CD4-positive, alpha-beta memory T cell (primary cell): ENCODE measurements at places on chromosomes 6 and 20.

GRCh38 chr6:21885532-21886114, 292.1 kb downstream of the SOX4 start:
- DNase-seq, result no peak

GRCh38 chr20:50360218-50360672, 149.9 kb upstream of the PTPN1 start:
- DNase-seq, result no peak

DNA sequence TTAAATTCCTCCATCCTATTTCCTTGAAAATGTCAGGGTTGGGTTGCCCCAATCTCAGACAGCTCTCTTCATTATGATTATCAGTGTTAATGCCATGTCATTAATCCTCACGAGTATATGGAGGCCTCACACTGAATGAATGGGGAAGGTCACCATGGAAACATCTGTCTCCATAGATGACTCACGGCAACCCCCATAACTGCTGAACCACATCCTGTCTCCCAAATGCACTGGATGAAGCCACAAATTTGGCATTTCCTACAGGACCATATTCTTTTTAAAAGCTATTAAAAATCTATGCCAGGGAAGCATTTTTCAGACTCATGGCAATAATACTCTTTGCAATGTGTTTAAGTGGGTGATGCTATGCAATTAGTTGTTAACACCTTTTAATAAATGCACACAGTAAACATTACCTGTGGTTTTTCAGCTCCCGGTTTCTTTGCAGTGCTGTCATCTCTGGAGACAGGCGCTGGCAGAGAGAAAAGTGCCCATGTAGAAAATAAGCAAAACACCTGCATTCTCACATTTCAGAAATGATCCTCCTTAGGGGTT, 80.1 kb upstream of the PTPRK start:
- no peak for DNase-seq

- DNase-seq, result no peak
These were observed 59.4 kb downstream of the GNAS-AS1 start for GRCh38 chr20:58791286-58791685.

DNA sequence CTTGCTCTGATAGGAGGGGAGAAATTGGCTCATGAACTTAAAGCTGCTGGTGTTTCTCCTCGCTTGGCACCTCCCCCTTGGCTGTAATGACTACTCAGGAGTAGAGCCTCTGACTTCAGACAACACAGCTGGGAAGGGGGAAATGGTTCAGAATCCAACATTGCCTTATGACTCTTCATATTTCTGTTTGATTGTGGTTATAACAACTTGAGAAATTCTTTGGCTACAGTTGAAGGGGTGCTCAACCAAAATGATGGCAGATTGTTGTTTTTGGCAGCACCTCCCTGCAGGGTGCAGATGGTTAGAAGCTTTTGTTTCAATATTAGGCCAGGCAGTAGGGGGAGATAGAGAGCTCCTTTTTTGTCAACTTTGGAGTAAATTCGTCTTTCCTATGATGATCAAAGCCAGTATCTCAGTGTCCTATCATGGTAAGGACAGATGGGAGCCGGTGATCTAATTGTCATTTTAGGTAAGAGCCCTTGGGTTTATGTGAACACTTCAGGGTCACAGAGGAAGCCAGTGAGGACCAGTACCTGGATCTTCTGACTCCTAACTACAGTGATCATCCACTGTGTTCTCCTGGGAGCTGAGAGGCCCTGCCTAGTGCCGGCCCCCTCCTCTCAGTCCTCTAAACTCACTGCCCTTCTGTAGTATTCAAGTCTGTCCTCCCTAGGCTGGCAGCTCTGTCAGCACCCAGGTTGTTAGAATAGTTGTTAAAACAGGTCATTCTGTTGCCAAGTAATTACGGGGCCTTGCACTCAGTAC, 39.9 kb downstream of the RPRD1B start:
- DNase-seq, result peak; percentile 18

- DNase-seq, result no peak
These were observed 246.1 kb downstream of the FOXA2 start for GRCh38 chr20:22338140-22338708.

DNA sequence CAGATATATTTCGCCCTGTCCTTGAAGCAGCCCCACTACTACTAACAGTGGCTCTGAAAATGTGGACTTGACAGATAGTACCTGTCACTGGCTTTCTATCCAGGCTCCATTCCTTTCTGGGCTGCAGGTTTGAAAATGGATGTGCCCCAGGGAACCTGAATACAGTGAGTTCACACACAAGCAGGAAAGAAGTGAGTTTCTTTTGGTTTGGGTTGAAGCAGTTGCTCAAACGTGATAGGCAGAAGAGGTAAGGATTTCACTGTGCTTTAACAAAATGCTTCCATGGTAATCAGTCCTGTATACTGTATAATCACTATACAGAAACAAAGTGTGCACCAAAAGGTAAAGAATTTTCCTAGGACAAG, 382.9 kb downstream of the PRKN start:
- DNase-seq, result no peak

DNA sequence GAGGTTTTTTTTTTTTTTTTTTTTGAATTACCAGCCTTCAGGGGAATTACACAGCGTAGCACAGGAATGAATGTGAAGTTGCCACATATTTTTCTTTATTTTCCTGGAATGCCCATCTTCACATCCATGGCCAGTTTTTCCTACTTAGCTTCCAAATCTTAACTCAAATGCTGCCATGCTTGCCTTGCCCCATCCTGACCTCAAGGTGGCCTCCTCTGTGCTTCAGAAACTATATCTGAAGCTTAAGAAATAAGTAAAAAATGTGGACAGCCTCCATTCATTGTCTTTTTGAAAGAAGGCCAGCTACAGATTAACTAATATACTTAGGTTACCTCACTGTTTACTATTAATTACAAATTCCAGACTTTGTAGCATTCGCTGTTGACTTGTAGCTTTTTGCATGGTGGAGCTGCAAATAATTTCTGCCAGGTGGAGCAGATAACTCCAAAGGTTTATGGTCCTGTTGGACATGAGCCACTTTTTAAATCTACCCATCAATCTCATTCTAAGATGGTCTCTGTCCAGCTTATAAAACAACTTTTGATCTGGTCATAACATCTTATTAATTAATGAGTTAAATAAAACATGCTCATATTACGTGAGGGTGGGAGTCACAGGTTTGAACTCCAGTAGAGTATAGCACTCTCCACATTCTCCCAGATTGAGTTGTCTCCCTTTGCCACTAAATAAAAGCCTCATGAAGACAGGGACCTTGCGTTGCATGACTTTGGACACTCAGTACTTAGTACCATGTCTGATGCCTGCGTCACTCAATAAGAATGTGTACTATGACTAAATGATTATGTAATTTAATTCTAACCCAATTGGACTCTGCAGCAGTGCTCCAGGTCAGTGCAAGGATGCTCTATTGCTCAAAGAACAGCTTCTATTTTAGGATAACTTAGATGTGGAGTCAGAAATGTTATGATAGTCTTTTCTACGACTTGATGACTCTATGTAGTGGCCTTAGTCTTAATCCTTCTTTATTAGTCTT, 678.6 kb upstream of the CITED2 start:
- no peak for DNase-seq

- no peak for DNase-seq
These were observed 33.9 kb downstream of the SUN5 start for GRCh38 chr20:32970115-32970972.

GRCh38 chr6:36596356-36596755, 2.2 kb downstream of the SRSF3 start:
- DNase-seq, result no peak

DNA sequence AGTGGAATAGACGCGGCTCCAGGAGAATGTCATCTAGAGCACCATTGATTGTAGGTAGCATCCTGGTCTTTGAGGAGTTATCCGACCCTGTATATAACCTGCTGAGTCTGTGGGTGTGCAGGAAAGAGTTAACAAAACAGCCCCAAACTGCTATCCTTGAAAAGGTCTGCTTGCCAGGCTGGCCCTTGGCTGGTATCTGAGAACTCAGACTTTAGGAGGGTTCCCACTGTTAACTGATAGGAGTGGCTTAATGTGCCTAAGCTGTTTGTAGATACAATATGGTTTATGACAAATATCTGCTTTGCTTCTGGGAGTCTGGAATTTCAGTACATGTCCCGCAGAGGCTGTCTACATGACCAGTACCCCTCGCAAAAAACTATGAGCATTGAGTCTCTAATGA, 27.6 kb upstream of the MCUR1 start:
- DNase-seq, result no peak
